ENCODE measurements at places on chromosomes 1 and 21. TPM values are rescaled to one million over a fixed set of nuclear protein-coding genes. Genes with fewer than 3 reads are reported as not detected.

The ALPL gene
- 20.3 TPM for total RNA-seq

The RPL5 gene
- total RNA-seq, result 455 TPM

The RAB3B gene
- total RNA-seq, result not detected

The PTTG1IP gene
- 194 TPM for total RNA-seq

The OR2G6 gene
- not detected for total RNA-seq

The OLFML3 gene
- total RNA-seq, result 8.2 TPM

The PAQR7 gene
- 2.4 TPM for total RNA-seq

The IL19 gene
- not detected for total RNA-seq

The CNR2 gene
- not detected for total RNA-seq
